ENCODE measurements at places on chromosomes 13 and 19.

DNA sequence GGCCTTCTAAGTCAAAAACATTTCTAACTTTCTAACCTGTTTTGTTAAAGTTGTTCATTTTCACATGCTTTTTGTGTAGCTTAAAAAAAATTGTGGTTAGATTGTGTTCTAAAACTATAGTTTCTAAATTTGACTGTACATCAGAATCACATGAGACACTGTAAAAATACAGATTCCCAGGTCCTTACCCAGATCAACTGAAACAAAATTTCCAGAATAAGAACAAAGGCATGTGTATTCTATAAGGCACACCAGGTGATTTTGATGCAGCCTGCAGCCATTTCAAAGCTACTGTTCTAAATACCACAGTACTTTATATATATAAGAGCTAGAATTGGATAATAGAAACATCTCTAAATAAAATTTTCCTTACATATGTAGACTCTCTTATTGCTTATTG, 29.1 kb downstream of the INTS6 start:
- no peak for DNase-seq

- DNase-seq, result no peak
These were observed 10.8 kb downstream of the BICRA start for GRCh38 chr19:47619763-47620162.

DNA sequence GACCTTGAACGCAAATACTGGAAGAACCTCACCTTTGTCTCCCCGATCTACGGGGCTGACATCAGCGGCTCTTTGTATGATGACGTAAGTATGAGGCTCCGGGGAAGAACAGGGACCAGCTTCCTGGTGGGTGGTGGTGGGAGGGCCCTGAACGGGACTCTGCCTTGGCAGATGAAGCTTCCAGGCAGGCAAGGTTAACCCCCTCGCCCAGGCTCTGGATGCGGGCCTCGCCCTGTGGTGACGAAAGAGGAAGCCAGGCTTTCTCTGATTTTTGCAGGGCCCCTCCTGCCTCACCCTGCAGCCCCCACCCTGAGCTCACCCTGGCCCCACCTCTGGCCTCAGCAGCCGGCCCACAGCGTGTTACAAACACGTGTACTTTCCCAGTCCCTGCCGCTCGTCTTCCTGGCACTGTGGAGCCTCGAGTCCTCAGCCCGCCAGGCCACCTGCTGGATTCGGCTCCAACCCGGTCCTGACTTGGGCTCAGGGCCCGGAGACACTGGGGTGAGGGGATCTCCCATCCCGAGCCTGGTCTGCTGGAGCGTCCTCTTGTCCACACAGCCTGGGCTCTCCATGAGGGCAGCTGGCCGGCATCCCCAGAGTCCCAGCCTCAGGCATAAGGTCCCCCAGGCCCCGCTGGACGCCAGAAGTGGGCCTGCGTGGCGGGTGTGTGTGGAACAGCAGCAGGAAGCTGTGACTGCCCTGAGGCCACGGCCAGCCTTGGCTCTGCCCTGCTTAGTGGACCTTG, 72.4 kb downstream of the KDM4B start:
- DNase-seq, result no peak

DNA sequence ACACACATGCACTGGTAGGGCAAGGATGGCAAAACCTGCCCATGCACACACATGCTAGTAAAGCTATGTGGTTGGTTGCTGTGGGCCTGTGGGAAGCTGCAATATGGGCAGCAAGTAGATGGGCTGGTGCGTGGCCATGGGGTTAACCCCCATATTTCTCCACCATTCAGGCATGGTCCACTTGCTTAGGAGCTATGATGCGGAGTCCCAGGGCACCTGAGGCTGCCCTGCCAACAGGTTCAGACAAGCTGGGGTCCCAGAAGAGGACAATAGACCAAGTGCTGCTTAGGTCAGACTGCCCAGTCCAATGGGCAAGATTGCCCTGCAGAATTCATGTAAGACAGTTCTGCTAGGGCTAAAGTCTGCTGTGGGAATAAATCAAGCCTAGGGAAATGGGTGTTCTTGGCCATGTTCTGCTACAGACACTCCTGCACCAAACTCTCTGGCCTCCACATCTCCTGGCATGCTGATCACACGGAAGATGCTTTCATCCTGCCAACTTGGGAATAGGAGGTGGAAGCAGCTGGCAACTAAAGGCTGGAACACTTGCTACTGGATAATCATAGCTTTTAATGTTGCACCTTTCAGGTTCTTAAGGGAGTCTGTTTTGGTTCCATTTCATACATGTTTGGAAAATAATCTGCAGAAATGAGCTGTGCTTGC, 646.3 kb upstream of the SLITRK1 start:
- no peak for DNase-seq
